ENCODE measurements at places on chromosomes 3 and 15. TPM values are rescaled to one million over a fixed set of nuclear protein-coding genes. Genes with fewer than 3 reads are reported as not detected.

Gene FILIP1L
- 27.5 TPM for total RNA-seq

Gene ACOX2
- 1.3 TPM for total RNA-seq

Gene TUSC7
- not detected for total RNA-seq

Gene TMEM212
- total RNA-seq, result not detected

Gene ONECUT1
- 35.8 TPM for total RNA-seq

Gene LDHAL6B
- not detected for total RNA-seq

Gene ARMC8
- 15.6 TPM for total RNA-seq

Gene MST1R
- total RNA-seq, result 4.9 TPM

Gene DNAH12
- 0.81 TPM for total RNA-seq

Gene RAB7A
- total RNA-seq, result 76.0 TPM

Gene C3orf70
- total RNA-seq, result 0.46 TPM

Gene IDH3A
- total RNA-seq, result 20.4 TPM

Gene CCRL2
- 0.24 TPM for total RNA-seq

Gene LMAN1L
- not detected for total RNA-seq

Gene RLBP1
- not detected for total RNA-seq

Gene THPO
- 0.72 TPM for total RNA-seq

Gene ZNF660
- total RNA-seq, result 1.9 TPM

Gene FAM81A
- total RNA-seq, result 0.51 TPM

Gene SUSD5
- 0.31 TPM for total RNA-seq

Gene BSN
- 0.63 TPM for total RNA-seq

Gene CHRFAM7A
- total RNA-seq, result 1.6 TPM

Gene PLCB2
- total RNA-seq, result 2.2 TPM

Gene CPB1
- 23,654 TPM for total RNA-seq

Gene GOLGA8O
- 0.46 TPM for total RNA-seq

Gene KBTBD12
- total RNA-seq, result 1.6 TPM

Gene GREM1
- total RNA-seq, result 2.1 TPM
